ENCODE measurements at places on chromosomes 1 and 21.

DNA sequence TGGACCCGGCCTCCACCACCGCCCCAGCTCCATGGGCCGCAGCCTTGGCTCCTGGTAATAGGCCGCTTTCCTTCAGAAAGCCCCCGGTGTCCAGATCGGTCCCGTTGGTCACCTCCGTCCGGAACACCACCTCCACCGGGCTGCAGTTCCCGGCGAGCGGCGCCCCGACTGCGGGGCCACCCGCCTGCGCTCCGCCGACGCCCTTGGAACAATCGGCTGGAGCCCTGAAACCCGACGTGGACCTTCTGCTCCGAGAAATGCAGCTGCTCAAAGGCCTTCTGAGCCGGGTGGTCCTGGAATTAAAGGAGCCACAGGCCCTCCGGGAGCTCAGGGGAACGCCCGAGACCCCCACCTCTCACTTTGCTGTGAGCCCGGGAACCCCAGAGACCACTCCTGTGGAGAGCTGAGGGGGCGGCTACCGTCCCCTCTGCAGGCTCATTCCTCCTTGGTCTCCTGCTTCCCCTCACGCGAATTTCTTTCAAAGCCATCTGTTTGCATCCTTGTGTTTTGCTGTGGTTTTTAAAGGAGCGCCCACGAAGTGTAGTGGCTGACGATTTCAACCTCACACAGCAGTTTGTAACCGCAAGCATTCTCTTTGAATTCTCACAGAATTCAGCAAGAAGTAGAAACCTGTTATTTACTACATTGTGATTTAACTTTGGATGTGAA lies 6.0 kb downstream of the FCRLB start:
- DNase-seq: no peak

DNA sequence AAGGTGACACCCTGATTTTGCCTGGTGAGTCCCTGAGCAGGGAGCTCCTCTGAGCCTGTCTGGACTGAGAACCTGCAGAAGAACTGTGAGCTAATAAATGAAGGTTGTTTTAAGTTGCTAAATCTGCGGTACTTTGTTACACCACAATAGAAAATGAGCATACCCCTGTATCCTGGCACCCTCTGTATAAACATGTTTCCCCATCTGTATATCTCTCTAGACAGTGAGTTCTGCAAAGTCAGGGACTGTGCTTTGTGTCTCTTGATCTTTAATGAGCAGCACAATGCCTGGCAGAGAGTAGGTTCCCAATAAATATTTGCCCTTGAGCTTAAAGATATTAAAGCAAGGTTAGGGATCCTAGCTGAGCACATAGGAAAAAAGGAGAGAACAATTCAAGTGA lies 228.8 kb downstream of the OMA1 start:
- no peak for DNase-seq

- no peak for DNase-seq
Observed at GRCh38 chr1:29827237-29827750, 591.0 kb downstream of the PTPRU start.

- peak; percentile 62 for DNase-seq
Observed at GRCh38 chr1:229342656-229343569, at the start of gene CCSAP. Gene CCSAP, minus strand, starts transcription at chr1:229343047. Its CDS starts 582 bp downstream, at chr1:229342465.

DNA sequence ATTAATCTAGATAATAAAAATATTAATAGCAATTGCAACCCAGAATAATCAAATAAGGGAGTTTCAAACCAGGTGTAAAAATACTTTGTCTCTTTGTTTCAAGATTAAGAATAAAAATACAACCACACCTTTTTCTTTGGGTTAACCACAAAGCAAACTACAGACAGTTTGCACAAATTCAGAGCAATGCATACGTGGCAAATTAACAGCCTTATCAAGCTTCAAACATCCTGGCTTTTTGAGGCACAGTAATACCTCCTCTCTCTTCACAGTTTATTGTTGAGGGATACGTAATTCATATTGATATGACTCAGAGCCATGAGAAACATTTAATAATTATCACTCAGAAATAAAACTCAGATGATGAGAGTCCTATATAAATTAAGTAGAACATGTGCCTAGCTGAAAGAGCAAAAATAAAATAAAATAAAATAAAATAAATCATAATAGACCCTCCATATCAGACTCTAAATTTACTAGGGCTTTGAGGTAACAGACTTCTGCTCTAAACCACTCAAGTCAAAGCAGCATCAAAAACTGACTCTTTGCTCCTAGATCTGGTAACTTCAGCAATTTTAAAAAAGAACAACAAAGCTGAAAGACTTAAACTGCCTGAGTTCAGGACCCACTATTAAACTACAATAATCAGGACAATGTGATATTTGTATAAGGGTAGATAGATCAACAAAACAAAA lies 11.4 kb downstream of the EDEM3 start:
- no peak for DNase-seq

- DNase-seq: no peak
Observed at GRCh38 chr1:59765011-59765730, 49.6 kb upstream of the HOOK1 start.

DNA sequence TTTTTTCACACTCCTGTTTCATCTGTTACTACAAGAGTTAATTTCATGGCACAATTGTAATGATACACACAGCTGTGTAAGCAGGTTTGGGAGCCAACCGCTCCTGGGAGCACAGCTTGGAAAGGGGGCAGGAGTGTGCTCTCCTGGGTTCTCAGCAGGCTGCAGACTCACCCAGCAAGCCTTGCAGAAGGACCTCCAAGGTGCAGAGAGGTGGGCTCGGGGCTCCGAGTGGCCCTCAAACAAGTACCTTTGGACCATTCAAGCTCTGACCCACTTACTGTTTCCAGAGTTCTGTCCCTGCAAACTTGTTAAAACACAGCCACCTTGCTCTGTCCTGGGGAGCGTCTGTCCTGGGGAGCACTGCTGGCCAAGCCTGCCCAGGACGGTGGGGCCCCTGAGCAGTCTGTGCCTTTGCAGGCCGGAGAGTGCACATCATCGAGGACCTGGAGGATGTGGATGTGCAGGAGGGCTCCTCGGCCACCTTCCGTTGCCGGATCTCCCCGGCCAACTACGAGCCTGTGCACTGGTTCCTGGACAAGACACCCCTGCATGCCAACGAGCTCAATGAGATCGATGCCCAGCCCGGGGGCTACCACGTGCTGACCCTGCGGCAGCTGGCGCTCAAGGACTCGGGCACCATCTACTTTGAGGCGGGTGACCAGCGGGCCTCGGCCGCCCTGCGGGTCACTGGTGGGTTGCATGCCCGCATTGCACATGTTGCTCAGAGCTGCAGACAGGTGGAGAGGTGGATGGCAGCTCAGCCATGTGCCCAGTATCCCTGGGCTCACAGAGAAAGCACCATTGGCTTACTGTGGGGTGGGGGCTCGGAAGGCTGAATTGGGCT lies 78.0 kb downstream of the OBSCN start:
- no peak for DNase-seq

DNA sequence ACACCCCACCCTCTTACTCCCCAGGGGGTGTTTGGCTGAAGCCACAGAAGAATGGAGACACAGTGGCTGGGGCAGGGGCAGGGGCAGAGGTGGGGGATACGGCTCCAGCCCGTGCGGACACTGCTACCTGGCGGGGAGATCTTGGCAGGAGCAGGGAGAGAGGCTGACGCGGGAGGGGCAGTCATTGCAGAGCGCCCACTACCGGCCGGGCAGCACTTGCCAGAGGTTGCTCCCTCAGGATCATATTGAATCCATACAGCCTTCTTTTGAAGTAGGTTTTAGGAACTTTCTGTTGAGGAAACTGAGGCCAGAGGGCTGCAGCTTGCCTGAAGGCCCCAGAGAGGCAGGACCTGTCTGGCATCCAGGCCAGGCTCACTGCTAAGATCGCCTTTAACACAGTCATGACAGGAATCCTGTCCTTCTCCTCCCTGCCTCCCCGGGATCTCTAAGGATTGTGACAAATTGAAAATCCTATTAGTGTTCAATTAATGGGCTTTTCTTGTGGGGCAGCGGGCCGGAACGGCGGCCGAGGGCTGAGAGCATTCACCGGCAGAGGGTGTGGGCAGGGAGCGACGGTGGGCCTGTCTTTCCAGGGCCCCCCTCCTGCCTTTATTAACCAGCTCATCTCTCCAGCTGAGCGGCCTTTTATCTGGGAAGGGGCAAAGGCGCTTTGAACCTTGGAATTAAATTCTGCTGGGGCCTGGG lies 65.5 kb upstream of the WNT4 start:
- DNase-seq: no peak

DNA sequence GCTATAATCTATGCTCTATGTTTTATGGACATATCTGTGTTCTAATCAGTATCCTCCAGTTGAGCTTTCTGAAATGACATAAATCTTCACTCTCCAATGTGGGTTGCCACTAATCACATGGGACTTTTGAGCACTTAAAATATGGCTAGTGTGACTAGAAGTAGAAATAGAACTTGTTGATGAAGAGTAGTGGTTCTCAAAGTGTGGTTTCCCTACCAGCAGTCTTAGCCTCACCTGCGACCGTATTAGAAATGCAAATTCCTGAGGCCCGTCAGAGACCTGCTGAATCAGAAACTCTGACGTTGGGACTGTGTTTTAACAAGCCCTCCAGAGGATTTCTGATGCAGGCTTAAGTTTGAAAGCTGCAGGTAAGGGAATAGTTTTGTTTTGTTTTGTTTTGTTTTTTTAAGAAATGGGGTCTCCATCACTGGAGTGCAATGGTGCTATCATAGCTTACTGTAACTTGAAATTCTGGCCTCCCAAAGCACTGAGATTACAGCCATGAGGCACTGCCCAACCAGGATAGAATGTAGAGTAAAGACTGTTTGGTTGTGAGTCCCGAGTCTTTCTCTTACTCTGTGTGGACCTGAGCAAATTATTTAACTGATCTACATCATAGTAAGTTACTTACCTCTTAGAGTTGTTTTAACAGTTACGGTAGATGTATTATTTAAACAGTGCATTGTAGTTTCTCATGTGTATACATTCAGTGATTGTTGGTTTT lies 21.7 kb downstream of the GLRX2 start:
- no peak for DNase-seq

DNA sequence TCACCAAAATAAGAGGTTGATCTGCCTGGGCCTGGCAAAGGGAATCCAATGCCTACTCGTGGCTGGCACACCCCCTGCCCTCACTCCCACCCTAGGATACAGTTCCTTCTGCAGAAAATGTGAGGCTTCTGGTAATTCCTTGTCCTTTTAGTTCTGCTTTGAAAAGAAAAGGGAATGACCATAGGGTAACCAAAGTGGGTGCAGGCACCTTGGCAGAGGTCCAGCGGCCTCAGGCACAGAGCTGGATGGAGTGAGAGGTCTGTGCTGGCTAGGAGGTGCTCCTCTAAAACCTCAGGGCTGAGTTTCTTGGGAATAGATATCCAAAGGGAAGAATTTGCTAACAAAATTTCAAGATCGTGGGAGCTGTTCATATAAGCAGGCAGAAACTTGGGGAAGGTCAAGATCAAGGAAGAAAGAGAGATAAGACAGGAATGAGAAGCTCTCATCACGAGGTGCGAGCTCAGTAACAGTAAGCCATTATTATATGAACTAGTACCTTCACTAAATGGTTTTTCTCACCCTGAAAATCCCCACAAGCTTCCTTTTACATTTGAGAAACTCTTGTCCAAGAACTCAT lies 293.1 kb upstream of the LYPLAL1 start:
- DNase-seq: no peak

GRCh38 chr1:85374160-85374559 lies 90.8 kb downstream of the DDAH1 start:
- DNase-seq: no peak

DNA sequence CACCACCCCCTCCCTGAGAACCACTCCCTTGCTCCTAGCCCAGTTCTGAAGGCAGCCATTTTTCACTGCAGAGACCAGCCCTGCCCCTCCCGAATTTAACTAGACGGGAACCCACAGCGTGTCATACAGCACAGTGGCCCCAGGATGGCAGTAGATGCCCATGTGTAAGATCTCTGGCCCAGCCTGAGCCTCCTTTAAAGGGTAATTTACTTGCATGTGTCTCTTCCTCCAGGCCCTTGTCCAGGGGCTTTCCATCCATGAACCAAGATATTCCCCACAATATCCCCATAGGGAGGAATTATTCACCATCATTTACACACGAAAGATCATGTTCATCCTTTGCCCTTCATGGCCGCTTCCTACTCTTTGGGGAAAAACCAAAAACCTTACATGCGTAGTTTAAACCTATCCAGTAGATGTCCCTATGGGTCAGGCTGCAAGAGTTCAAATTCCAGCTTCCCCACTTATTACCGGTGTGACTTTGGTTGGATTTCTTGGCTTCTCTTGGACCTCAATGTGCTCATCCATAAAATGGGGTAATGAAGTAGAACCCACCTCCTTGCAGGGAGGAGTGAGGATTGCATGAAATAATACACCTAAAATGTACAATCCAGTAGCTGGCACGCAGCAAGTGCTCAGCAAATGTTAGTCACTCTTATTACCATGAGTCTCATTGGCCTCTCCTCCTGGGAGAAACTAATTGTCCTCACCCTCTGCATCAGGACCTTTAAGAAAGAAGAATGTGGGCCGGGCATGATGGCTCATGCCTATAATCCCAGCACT lies 4.0 kb upstream of the LACTBL1 start:
- peak; percentile 81 for DNase-seq

- no peak for DNase-seq
Observed at GRCh38 chr1:81217058-81217457, 583.7 kb upstream of the ADGRL2 start.

DNA sequence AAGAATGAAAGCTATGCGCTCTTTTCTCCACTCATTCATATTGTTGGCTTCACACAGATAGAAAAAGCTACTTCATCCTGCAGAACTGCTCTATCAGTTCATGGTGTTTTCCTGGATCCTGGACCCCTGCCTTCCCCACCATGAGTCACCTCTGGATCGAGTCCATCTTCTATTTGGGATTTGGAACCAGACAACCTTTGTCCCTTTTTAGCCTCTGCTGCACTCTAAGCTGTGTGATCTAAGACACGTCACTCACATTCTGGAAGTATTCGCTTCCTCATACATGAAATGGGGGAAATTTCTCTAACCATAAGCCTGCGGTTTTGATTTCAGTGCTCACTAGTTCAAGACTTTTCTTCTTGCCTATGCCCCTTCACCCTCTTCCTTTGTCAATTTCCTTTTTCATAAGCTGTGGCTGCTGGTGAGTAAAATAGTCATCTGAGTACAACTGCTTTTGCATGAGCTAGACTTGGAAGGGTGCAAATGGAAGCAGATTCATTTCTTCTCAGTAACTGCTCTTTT lies 14.1 kb upstream of the DEGS1 start:
- no peak for DNase-seq

DNA sequence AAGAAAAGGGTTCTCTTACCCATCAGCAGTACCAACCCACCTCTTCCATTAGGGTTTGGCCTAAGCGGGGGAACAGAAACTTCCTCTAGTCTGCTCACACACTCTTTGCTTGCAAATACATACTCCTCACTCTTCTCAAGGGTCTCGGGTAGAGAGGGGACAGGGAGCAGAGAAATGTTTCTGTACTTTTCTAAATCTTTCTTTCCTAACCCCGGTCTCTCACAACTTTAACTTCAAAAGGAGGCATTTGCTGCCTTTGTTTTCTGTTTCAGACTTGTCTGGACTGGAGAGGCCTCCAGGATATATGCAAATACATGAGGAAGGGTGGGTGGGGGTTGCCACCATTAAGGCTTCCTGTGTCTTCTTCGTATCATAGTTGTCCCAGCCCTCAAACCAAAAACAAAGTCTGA lies 10.5 kb upstream of the LAX1 start:
- DNase-seq: no peak
